ENCODE measurements at places on chromosomes 12 and 14. TPM values are rescaled to one million over a fixed set of nuclear protein-coding genes. Genes with fewer than 3 reads are reported as not detected.

SLC25A21 gene
- 0.98 TPM for total RNA-seq

RHOJ gene
- not detected for total RNA-seq

DAO gene
- not detected for total RNA-seq

CCDC198 gene
- 2.1 TPM for total RNA-seq

TOMM20L gene
- total RNA-seq = not detected

ADAMTS20 gene
- not detected for total RNA-seq

NEUROD4 gene
- total RNA-seq = not detected

CCDC85C gene
- total RNA-seq = 33.6 TPM

SFSWAP gene
- total RNA-seq = 27.5 TPM

RPGRIP1 gene
- total RNA-seq = 0.28 TPM

IL23A gene
- 0.34 TPM for total RNA-seq

AQP2 gene
- total RNA-seq = not detected

SOX5 gene
- total RNA-seq = not detected

APOF gene
- total RNA-seq = not detected

AKT1 gene
- 106 TPM for total RNA-seq

RPL10L gene
- not detected for total RNA-seq

LYSET gene
- total RNA-seq = 35.2 TPM

POTEG gene
- not detected for total RNA-seq

NGB gene
- total RNA-seq = not detected

ZDHHC22 gene
- total RNA-seq = 0.29 TPM

SYNE3 gene
- total RNA-seq = 0.70 TPM

RTL1 gene
- 0.26 TPM for total RNA-seq

INHBE gene
- total RNA-seq = not detected

ARHGAP9 gene
- total RNA-seq = 0.60 TPM

NRXN3 gene
- total RNA-seq = 0.52 TPM

BHLHE41 gene
- total RNA-seq = 0.45 TPM

All from A549 treated with AZD2906 at 1 μM for 4 hours (cell line).